ENCODE measurements at places on chromosomes 3 and 15.
A peak's percentile ranks its signal among the peaks of the same experiment; 100 is the strongest.

- no peak for DNase-seq
Observed at GRCh38 chr3:171604370-171604769, 144.2 kb upstream of the TNIK start.

DNA sequence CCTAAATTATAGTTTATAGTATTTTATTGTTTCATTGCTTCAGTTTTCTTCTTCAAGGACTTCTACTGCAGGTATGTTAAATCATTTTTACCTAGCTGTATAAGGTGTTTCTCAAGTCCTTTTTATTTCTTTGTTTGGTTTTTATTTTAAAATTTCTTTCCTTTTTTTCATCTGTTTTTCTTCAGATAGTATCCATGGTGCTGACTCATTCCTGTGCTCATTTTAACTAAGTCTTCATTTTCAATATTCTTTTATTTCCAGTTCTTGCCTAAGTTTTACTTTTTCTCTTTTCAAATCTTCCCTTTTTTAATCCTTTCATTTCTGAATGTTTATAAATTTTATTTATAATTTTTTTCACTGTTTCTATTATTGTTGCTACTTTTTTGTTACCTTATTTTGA is 42.3 kb upstream of the STIMATE start:
- DNase-seq, result no peak

- DNase-seq, result peak; percentile 36
Observed at GRCh38 chr3:101849714-101850245, 466 bp downstream of the NFKBIZ start.

DNA sequence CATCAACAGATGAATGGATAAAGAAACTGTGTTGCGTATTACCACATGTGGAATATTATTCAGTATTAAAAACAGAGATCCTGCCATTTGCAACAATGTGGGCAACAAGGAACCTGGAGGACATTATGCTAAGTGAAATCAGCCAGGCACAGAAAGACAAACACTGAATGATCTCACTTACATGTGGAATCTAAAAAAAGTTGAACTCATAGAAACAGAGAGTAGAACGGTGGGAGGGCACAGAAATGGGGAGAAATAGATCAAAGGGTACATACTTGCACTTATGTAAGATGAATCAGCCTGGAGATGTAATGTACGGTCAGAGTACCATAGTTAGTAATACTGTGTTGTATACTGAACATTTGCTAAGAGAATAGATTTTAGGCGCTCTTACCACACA is 29.8 kb upstream of the MUC13 start:
- peak; percentile 67 for DNase-seq

DNA sequence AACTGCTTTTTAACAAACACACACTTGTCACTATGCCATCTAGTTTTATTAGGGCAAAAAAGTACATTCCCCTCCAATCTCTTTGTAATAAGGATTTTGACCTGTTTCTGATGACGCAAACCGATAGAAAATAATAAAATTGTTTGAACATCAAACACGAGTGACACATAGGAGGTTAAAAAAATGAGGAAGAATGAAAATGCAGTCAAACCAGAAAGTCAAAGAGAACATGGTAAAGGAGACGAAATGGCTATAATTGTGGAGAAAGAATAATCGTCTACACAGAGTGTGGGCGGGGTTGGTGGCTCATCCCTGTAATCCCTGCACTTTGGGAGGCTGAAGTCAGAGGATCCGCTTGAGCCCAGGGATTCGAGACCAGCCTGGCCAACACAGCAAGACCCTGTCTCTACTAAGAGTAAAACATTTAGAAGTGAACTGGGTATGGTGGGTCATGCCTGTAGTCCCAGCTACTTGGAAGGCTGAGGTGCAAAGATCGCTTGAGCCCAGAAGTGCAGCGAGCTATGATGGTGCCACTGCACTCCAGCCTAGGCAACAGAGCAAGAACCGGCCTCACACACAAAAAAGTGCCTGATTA is 83.2 kb downstream of the MEIS2 start:
- DNase-seq, result no peak

GRCh38 chr15:57411945-57412768 is 35.9 kb downstream of the CGNL1 start:
- DNase-seq, result no peak

DNA sequence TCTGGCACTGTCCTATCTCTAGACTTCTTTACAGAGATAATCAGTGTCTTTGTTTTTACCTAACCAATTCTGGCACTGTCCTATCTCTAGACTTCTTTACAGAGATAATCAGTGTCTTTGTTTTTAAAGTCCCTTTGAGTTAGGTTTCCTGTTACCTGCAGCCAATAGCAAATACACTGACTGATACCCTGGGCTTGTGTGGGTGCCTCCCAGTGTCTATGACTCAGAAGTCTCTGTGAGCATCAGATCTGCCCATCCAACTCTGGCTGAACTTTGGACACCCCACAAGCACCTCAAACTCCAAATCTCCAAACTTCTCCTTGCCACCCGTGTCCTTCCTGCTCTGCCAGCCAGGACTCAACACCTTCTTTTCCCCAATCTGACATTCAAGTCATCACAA is 30.4 kb downstream of the SLC41A3 start:
- no peak for DNase-seq

GRCh38 chr3:139982404-139982803 is 47.4 kb downstream of the CLSTN2 start:
- no peak for DNase-seq

- DNase-seq, result no peak
Observed at GRCh38 chr3:134879990-134880389, 84.9 kb downstream of the EPHB1 start.

- no peak for DNase-seq
Observed at GRCh38 chr3:194326968-194327217, 24.2 kb downstream of the CPN2 start.

DNA sequence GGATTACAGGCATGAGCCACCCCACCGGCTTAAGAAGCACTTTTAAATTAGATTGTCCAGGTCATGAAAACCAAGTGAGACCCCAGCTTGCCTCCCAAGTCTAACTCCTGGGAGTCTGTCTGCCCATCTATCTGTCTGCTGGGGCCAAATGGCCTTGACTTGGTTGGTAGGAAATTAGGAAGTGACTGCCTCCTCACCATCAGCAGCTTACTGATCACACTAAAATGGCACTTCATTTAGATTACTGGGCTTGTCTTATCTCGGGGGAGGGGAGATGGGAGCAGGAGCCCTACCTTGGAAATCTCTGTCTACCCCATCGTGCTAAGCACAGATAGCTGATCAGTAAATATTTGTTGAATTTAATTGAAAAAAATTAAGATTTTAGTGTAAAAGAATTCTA is 5.6 kb upstream of the LRRC2 start:
- DNase-seq, result no peak

DNA sequence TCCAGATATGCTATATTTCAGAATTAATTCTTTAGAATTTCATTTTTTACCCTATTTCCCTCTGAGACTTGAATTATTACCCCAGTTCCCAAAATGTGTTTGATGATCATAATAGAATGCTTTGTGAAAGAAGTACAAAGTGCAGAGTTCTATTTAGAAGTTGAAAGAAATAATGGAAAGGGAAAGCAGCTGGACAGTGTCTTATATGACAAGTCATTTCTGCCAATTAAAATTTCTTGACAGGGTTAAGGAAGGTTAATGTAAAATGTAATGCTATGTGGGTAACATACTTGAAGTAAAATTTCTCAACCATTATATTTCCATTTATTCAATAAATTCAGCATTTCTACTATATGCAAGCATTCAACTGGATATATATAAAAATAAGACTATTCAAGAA is 33.1 kb downstream of the FGF7 start:
- DNase-seq, result no peak

DNA sequence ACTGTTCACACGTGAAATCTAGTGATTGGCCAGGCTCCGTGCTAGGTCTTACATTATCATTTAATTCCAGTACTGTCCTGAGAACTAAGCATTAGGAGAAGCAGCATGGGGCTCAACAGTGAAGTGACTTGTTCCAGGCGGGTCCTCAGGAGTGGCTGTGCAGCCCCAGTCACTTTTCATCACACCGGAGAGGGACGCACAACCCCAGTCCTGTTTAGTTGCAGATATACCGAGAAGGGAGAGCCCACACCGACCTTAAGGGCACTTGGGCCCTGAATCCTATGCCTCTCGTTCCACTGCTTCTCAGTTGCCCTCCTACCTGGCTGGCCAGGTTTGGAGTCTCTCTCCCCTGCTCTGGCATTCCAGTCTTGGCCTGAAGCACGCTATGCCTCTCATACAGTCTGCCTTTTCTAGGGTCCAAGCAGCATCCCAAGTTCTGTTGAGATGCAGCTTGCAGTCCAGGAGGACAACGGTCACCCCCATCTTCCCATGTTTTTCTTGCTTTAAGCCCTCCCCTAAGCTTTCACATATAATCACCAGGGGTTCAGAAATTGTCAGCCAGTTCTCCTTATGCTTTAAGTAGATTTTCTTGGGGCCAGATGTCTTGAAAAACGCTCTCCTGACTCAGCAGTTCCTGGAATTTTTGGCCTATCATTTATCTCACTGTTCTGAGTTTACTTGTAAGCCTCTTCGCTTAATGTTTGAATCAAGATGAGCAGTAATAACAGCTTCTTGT is 10.1 kb downstream of the FAM131A start:
- DNase-seq, result peak; percentile 55

- no peak for DNase-seq
Observed at GRCh38 chr15:70498096-70498626, 265.2 kb downstream of the UACA start.

- peak; percentile 24 for DNase-seq
Observed at GRCh38 chr3:146334151-146334550, 83.2 kb upstream of the PLSCR4 start.

DNA sequence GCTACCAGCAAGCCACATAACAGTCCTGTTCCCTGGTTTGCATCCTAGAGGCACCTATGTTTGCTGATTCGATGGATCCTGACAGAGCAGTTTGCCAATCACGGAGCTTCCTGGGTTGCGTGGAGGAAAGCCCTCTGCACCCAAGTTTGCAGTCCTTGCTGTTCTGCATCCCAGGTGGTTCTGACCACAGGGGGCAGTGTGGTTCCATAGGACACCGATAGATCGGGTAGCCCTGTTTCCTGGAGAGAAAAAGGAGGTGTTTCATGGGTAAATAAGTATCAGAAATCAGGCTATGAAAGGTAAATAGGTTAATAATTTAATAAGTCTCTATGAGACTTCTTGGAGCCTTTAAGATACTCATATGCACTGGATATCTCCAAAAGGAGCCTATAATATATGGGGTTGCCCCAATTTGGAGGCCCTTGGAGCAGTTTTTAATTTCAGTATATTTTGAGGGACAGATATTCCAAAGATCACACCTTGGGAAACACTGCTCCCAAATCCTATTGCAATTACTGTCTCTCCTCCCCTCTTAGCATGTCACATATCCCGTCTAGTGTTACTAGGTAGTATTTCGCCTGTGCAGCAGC is 194.6 kb upstream of the TPM1 start:
- DNase-seq, result peak; percentile 58

GRCh38 chr3:4356220-4356540 is 53.0 kb downstream of the SETMAR start:
- DNase-seq, result no peak

All from fibroblast of skin of abdomen (primary cell).